ENCODE measurements at places on chromosomes 5 and 9.

DNA sequence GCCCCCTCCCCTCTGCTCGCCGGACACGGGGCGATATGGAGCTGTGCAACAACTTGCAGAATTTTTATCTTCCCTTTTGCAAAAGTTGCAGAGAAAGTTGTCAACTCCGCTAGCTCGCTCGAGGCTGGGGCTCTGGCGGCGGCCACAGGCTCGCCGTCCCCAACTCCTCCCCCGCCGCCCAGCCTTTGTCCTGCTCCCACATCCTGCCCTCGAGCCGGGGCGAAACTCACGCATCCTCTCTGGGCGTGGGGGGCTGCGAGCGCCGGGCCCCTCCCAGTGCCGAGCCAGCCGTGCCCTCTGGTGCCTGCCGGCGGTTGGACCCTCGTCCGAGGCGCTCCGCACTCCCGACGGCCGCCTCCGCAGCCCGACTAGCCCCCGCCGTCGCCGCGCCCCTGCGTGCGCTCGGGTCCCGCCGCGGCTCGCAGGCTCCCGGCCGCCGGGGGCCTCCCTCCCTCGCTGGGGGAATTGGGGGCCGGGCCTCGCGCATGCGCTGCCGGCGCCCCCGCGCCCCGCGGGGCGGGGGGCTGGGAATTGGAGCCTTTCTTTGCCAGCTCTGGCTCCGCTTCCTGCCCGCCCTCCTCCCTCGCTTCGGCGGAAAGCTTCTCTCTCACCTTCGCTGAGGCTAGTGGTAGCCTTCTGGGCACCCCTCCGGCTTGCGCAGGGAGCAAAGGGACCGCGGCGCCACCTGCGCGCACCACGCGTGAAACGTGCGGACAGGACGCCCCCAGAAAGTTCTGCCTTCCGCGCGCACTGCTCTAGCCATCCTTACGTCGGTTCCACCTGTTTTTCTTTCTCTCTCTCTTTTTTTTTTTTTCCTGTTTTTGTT is at the start of gene CCNJL:
Gene CCNJL (minus strand): TSS at position 431 of the 826 bp plus-strand sequence. CDS start 641 bp downstream, outside the sequence.
- DNase-seq: peak; percentile 39

DNA sequence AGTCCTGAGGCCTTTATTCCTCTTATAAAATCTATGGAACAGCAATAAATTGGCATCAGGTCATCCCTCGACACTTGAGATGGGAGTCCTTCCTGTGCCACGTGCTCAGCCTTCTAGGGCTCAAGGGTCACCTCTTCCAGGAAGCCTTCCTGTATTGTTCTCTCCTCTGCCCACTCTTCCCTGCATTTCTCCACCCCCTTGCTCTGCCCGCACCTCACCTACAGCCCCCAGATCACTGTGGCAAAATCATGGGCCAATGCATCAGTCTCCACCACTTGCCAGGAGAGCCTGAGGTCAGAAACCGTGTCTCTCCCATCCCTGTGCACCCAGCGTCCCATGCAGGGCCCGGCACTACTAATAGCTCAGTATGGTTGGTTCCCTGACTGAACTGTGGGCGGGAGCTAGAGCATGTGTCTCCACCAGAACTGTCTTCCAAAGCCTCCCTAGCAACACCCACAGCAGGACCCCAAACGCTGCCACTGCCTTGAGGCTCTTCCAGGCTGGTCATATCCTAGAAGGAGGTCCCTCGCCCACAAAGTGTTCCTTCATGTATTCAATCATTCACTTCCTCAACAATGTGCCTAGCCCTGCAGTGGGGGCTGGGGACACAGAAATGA is 13.5 kb downstream of the DUSP1 start:
- DNase-seq: no peak

DNA sequence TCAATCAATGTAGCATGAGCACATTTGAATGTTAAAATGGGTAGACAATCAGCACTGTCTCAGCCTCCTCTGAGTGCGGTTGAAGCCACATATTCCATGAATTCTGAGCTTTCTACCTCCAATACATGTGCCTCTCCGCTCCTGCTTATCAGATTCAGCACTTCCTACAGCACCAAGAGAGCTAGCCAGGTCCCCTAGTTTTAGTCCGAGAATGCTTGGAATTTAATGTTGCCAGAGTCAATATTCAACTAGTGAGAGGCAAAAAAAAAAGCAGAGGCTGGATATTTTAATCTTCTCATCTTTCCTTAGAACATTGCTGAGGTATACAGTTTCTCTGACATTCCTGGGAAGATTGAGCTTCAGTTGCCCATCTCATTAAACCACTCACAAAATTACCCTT is 1979.1 kb upstream of the CDH9 start:
- DNase-seq: no peak

DNA sequence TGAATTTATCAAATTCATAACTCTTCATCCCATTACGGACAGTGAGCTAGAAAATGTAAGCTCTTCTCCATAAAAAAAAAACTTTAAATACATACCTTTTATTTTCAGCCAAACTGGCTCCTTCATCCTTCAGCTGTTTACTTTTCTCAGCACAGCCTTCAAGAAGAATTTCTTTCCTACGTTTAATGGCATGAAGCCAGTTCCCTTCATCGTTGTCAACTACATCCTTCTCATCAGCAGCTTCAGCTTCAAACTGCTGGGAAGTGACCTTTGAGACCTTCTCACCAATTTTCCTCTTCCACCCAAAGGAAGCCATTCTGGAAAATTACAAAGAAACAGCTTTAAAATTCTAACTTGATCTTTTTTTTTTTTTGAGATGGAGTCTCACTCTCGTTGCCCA is 9.1 kb downstream of the TTC33 start:
- DNase-seq: no peak

DNA sequence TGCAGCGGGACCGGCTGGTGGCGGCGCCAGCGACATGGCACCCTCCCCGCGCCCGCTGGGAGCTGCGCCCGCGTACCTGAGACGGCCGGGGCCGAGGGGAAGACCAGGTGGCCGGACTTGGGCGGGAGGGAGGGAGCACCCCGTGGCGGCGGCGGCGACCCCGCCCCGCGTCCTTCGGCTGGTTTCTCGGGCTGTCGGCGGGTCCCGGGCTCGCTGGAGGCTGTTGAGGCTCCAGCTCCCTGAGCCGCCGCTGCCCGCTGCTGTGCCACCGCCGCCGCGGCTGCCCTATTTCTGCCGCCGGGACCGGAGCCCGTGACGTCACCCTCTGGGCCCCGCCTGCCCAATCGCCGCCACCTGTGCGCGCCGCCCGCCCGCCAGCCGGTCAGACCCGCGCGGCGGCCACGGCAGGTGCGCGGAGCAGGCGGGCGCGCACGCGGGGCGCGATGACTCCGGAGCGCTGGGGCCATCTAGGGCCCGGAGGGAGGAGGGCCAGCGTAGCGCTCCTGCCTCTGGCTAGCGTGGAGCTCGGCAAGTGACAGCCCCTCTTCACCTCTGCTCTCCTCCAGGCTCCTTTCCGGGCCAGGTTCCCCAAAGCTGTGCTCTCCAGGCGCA is at the start of gene FSTL4:
Gene FSTL4 (minus strand): TSS at position 293 of the 612 bp plus-strand sequence.
- DNase-seq: peak; percentile 57

- no peak for DNase-seq
Observed at GRCh38 chr9:73114958-73115357, 36.7 kb upstream of the ANXA1 start.

- DNase-seq: no peak
Observed at GRCh38 chr5:180915924-180916323, 17.0 kb downstream of the BTNL8 start.

GRCh38 chr5:132662004-132662401 is 4.0 kb downstream of the IL13 start:
- DNase-seq: no peak

GRCh38 chr9:22111176-22111953 is 102.3 kb upstream of the CDKN2B start:
- no peak for DNase-seq

DNA sequence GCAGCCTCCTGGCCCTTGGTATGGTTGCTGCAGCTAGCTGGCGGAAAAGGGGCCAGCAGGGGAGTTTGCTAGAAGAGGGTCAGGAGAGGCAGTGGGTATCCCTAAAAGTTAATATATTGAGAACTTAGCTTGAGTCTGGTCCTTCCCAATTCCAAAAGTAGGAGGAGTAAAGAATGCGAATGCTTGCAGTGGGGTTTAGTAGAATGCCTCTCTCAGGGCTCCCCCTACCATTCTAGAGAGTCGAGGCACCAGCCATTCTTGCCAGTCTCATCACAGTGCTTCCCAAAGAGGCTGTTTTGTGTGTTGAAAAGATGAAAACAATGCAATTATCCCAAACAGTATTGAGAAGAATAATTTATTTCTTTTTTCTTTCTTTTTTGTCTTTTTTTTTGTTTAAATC is 26.4 kb downstream of the TTC39B start:
- DNase-seq: no peak

DNA sequence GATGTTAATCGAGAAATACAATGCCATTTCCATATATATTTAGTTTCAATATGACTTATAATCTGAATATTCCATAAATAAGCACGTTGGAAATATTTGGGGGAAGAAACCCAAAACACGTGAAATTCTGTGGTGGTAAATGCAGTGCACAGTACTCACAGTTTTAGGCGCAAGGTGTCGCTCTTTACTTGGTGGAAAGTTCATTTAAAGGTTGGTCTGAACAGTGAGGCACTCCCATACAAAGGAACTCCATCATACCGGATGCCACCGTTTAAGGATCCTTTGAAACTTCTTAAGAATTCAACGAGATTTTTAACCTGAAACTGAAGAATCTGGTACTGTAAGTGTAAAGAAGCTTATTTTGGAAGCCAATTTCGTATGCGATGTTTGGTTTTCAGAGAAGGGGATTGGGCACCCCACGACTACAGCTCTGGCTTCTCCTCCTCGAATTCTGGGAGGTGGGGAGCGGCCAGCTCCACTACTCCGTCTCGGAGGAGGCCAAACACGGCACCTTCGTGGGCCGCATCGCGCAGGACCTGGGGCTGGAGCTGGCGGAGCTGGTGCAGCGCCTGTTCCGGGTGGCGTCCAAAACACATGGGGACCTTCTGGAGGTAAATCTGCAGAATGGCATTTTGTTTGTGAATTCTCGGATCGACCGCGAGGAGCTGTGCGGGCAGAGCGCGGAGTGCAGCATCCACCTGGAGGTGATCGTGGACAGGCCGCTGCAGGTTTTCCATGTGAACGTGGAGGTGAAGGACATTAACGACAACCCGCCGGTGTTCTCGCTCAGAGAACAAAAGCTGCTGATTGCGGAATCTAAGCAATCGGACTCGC is at the start of gene PCDHA11:
Gene PCDHA11 (plus strand): TSS at position 237 of the 834 bp plus-strand sequence. CDS start 147 bp downstream, at position 384.
- DNase-seq: no peak

- DNase-seq: no peak
Observed at GRCh38 chr5:142959683-142960657, 189.8 kb downstream of the ARHGAP26 start.

GRCh38 chr9:95903398-95903797 is 27.9 kb downstream of the ERCC6L2 start:
- no peak for DNase-seq

- DNase-seq: no peak
Observed at GRCh38 chr5:128276537-128277216, 193.1 kb downstream of the SLC12A2 start.

- DNase-seq: no peak
Observed at GRCh38 chr5:107196500-107197059, 474.2 kb downstream of the EFNA5 start.

DNA sequence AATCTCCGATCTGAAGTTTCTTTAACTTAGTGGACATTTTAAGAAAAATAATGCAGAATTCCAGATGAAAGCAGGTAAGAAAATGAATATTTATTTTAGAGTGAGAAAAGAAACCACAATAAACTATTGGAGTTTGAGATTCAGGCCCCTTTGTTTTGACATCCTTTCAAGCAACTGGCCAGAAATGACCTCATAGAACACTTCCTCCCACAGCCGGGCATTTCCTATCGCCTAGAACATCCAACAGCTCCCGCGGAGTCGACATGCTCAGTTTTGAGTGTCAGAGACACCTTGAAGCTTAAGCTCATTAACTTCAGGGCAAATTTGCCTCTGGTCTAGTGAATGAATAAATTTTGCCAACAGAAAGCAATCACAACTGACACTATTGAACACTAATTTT is 369.2 kb downstream of the TLE4 start:
- no peak for DNase-seq

- DNase-seq: no peak
Observed at GRCh38 chr5:41968153-41968723, 43.2 kb downstream of the FBXO4 start.

GRCh38 chr9:134227451-134228411 is 63.4 kb upstream of the RNU6ATAC start:
- peak; percentile 49 for DNase-seq

DNA sequence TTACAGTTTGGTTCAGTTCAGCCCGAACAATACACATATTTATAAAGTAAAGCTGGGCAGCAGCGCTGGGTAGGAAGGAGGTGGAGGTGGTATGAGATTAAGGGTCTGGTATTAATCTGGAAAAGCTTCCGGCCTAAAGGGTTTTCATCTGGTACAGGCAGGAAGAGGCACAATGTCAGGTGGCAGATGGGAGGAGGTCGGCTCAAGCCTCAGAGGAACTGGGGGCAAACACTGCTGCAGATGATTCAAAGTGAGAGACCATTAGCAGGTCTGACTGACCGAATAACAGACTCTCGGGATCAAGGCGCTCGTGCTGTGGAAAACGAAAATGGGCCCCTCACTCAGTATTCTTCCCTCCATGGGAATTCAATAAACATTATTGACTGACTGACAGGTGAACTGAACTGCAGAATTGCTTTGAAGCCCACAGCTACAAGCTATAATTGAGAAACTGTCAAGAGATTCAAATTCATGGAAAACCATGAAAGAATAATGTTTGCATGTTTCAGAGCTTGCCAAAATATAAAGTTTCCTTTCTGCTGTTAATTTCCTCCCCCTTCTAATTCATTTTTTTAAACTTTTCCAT is 75.3 kb downstream of the TMEM167A start:
- DNase-seq: no peak

DNA sequence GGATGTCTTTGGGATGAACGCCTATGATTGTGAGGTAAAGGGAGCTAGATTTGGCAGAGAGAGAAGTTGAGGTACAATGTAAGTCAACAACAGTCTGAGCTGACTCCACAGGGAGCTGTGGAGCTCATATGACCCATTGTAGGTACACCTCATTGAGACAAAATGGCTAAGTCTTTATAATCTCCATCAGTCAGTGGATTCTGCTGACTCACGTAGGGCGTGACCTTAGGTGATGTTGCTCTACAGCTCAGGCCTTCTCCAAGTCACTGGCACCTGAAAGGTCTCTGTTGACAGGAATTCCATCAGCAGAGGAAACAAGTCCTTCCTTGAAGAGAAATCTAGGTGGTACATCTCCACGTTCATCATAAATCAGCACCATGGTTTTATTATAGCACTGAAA is 118.2 kb upstream of the PRR16 start:
- no peak for DNase-seq

DNA sequence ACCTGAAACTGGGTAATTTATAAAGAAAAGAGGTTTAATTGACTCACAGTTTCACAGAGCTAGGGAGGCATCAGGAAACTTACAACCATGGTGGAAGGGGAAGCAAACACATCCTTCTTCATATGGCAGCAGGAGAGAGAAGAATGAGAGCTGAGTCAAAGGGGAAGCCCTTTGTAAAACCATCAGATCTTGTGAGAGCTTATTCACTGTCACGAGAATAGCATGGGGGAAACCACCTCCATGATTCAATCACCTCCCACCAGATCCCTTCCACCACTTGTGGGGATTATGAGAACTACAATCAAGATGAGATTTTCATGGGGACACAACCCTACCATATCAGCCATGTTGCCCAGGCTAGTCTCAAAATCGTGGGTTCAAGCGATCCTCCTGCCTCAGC is 143.4 kb downstream of the FGF18 start:
- no peak for DNase-seq

Data from psoas muscle (tissue), 8 donors.